Stimulated activated CD4-positive, alpha-beta T cell treated with anti-CD3 and anti-CD28 coated beads, Interleukin-2, amount 100 ng/mL, for 48 hours (primary cell): ENCODE measurements at places on chromosomes 5 and 9.

DNA sequence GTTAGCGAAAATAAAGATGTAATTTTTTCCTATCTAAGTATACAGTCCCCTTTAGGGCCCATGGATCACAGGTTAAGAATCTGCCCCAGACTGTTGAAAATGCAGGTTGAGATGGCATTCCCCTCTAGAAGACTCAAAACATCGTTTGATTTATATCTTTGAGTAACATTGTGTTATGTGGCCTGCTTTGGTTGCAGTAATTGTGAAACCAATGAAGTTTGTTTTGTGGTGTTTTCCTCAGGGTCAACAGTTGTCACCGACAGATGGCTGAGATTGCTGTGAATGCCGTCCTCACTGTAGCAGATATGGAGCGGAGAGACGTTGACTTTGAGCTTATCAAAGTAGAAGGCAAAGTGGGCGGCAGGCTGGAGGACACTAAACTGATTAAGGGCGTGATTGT lies 7.8 kb downstream of the CCT5 start:
- no peak for DNase-seq

DNA sequence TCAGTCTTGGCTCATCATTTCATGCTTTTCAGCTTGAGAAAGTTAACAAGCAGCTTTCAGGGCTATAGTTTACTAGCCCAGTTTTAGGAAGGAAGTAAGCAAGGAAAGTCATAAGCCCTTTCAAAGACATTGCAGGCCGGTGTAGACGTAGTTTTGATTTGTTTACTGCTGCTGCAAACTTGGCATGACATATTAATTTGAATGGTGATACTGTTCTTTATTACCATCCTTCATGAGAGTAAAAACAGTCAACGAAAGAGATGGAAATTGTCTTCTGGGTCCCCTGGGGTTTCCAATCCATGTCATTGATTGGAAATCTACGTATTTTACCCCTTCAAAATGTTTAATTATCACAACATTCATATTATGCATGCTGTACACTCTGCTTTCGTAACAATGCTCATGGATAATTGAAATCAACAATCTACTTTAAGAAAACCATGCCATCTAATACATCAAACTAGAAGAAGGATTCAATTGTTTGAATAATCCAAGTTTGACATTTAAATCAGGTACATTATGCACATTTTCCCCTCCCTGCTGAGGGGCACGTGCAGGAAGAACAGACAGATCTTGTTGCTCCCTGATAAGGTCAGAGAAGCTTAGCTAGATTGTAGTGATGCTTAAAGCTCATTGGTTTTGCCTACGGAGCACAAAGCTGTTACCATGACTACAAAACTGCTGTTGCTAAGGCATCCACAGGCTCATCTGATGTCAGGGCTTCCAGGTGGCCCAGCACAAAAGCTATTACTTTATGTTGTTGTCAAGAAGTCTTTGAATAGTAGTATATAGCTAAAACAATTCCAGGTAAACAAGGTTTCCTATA lies 139.9 kb upstream of the PRLR start:
- DNase-seq = no peak

DNA sequence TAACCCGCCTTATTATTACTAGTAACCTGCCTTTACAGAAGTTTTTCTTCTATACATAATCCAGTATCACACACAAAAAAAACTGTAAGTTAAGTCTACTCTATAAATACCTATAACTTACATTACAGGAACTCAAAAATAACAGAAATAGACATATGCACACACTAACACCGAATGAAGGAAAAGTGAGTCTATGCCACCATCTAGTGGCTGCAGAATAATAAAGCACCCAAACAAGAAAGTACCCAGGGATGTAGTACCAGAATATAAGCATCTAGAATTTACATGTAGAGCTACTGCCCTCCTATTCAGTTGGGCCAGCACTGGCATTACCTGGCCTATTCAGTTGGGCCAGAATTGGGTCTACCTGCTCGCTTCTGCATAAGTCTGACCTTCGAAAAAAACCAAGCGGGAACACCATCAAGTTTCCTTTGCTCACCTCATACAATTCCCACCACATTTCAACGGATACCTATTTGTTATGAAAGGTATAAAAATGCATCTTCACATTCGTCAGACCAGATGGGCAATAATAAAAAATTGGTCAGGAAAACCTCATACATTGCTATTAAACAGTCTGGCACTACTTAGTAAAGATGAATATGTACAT lies 4.0 kb upstream of the NIPSNAP3A start:
- DNase-seq = no peak

GRCh38 chr5:153530357-153531143 lies 40.1 kb downstream of the GRIA1 start:
- DNase-seq = no peak

GRCh38 chr9:115939065-115939765 lies 214.4 kb upstream of the PAPPA start:
- DNase-seq = no peak

DNA sequence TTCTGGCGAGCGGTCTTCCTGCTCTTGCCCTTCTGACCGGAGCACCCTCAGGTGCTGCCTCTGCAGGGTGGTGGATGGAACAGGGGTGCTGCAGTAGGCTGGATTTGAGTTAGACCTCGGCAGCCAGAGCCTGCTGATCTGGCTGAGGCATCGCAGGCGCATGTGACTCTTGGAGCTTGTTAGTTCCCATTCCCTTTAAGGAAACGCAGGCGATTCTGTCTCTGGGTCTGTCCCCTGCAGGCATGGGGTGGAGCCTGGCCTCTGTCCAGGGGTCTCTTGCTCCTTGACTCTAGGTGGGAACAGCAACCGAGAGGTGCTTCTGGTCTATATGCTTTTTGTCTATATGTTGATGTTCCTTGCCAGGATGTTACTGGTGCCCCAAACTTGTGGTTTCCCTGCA lies 3.1 kb downstream of the WNK2 start:
- no peak for DNase-seq

DNA sequence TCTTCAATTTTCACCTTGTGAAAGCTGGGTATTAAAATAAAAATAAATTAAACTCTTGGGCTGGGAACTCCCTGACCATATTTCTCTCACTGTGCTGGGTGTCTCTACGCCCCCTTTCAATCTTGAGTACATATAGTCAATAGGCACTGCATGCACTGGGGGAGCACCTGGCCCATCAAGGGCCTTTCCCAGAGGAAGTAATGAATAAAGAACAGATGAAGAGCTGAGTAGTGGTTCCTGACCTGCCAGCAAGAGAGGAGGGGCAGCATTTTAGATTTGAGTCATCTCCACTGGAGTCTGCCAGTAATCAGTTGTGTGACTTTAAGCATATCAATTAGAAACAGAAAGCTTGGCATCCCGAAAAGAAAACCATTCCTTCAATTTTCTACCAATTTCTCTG lies 6.2 kb downstream of the MAPKAP1 start:
- DNase-seq = peak; percentile 23

DNA sequence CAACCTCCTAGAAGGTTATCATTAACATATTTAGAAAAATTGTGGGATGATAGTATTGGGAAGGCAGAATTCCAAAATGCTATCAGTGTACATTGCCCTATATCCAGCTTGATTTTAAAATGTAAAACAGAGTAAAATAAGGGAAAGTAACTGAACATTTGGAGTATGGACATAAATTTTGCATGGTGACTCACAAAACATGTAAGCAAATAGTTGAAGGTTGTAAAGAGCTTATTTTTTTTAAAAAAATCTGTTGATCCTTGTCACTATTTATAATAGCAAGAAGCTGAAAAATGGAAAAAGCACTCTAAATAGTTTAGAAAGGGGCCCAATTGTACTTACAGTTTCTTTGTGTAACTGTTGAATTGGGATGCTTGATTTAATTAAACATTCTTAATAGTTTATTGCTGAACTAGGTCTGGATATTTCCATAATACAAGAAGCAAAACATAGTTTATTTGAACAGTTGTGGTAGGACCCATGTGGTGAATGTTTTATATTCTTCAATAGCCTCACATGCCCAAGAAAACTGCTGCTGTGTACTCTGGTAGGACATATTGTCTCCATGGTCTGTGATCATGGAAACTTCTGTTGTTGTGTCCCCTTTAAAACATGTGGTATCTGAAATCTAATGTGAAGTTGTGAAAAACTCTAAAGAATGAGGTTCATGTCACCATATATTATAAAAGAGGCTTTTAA lies 82.4 kb downstream of the NNT start:
- DNase-seq = no peak
